ENCODE measurements at places on chromosomes 1 and 21. TPM values are rescaled to one million over a fixed set of nuclear protein-coding genes. Genes with fewer than 3 reads are reported as not detected.

DNASE2B gene
- not detected for total RNA-seq

KIF14 gene
- 17.8 TPM for total RNA-seq

UBXN10 gene
- 0.05 TPM for total RNA-seq

LCE1A gene
- total RNA-seq = not detected

S100A7 gene
- not detected for total RNA-seq

SLAMF1 gene
- not detected for total RNA-seq

HPDL gene
- total RNA-seq = 1.9 TPM

MX2 gene
- total RNA-seq = 56.7 TPM

LCA5L gene
- 0.87 TPM for total RNA-seq

QSOX1 gene
- 152 TPM for total RNA-seq

OR2G2 gene
- total RNA-seq = not detected

LCE3D gene
- total RNA-seq = not detected

KRTAP21-3 gene
- total RNA-seq = not detected

LRIF1 gene
- 34.1 TPM for total RNA-seq

OR2T10 gene
- total RNA-seq = not detected

RNU1-2 gene
- total RNA-seq = 1,290 TPM

STIL gene
- 31.6 TPM for total RNA-seq

PGLYRP4 gene
- not detected for total RNA-seq

DNAJB4 gene
- total RNA-seq = 14.9 TPM

KCNN3 gene
- total RNA-seq = 0.05 TPM

LCE2B gene
- not detected for total RNA-seq

BOLA1 gene
- 14.6 TPM for total RNA-seq

IFI44L gene
- total RNA-seq = 0.10 TPM

CRYBG2 gene
- total RNA-seq = 0.64 TPM

CRP gene
- 0.90 TPM for total RNA-seq

CCDC190 gene
- total RNA-seq = not detected

PLA2G2C gene
- not detected for total RNA-seq

TNNT2 gene
- not detected for total RNA-seq

CLCNKB gene
- not detected for total RNA-seq

OR2AK2 gene
- total RNA-seq = not detected

AMY1B gene
- total RNA-seq = not detected

TLR5 gene
- total RNA-seq = 0.21 TPM
